Hematopoietic multipotent progenitor cell treated with erythropoietin and hydrocortisone succinate and interleukin-3 and kit ligand, for 8 days (in vitro differentiated cells): ENCODE measurements at places on chromosomes 2 and 18.

GRCh38 chr2:64829525-64829924, 159.7 kb upstream of the SLC1A4 start:
- no peak for DNase-seq

- DNase-seq: peak; percentile 40
These were observed 16.9 kb downstream of the PSTPIP2 start for GRCh38 chr18:46054956-46055837.

DNA sequence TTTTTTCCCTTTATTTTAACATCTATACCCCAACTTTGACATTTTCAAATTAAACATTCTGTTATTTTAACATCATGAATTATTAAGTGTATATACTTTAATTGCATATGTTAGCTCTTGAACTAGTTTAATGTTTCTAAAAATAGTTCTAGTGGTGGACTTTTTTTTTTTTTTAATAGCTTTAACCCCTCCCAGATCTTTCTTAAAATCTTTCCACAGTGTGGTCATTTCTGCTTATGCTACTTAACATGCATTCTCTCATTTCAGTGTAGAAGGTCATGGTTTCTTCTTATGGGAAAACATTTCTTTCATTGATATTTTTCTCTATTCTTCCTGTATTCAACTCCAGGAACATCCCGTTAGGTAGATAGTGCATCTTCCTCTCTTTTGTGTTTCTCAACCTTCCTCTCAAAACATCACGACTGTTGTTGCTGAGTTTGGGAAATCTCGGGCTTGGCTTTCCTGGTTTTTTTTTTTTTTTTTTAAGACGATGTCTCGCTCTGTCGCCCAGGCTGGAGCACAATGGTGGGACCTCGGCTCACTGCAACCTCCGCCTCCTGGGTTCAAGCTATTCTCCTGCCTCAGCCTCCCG, 849 bp upstream of the TMEM18 start:
- peak; percentile 25 for DNase-seq

DNA sequence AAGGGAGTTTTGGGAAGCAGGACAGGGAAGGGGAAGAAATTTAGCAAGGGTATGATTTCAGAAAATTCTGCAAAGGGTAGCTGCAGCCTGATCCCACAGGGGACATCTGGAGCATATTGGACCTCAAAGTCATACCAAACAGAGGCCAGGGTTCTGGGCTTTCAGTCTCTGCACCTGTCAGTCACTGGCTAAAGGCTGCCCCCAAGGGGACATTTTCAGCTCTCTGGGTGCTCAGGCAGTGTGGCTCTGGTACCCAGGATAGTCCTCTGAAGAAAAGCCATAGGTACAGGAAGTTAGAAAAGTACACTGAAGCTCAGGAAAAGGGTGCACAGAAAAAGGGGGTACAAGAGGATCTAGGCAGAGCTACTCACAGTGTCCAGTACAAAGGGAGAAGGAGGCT, 149.2 kb downstream of the INSIG2 start:
- DNase-seq: no peak

DNA sequence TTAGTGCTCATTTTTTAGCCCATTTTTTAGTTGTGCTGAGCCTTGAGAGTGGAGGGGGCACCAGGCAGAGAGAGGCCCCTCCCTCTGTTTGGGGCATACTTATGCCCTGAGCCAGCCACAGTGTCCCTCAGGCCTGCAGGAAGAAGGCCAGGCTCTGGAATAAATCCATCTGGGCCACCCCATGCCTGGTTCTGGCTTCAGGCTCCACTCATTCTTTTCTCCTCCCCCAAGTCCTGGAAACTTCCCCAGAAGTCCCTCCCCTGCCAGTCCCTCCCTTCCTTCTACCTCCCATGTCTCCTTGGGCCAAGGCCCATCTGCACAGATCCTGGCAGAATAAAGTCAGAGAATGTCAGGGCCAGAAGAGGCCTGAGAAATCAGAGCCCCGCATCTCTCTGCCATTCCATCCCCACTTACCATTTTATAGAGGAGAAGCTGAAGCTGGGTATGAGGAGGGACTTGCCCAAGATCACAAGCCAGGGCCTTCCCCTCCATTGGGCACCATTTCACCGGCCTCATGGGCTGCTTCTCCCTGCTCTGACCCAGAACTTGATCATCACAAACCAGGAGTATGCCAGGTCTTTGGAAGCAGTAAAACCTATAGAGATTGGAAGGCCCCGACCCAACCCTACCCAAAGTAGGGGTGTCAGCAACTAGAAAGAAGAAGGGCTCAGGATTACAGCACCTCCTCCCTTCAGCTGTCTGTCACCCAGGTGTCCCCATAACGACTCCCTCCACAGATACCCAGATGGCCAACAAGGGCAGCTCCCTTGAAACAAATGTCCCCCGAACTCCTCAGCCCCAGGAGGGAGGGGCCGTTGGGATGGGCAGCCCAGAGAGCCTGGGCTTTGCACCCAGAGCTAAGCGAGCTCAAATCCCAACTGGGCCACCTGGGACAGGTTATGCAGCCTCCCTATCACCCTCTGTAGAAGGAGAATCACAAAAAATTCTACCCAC, 108.4 kb downstream of the POLR1A start:
- no peak for DNase-seq
